Neural crest cell (in vitro differentiated cells): ENCODE measurements at places on chromosomes 4 and X.

GRCh38 chrX:10111364-10112148, 45.2 kb upstream of the CLCN4 start:
- no peak for DNase-seq
- no peak overlapping the region for H3K27ac ChIP-seq
- H3K27me3 ChIP-seq = no peaks in the 10 kb centered on the region
- H3K4me1 ChIP-seq = peaks cover 23% of the 10 kb centered on the region
- H3K36me3 ChIP-seq = peaks cover 8% of the 10 kb centered on the region

DNA sequence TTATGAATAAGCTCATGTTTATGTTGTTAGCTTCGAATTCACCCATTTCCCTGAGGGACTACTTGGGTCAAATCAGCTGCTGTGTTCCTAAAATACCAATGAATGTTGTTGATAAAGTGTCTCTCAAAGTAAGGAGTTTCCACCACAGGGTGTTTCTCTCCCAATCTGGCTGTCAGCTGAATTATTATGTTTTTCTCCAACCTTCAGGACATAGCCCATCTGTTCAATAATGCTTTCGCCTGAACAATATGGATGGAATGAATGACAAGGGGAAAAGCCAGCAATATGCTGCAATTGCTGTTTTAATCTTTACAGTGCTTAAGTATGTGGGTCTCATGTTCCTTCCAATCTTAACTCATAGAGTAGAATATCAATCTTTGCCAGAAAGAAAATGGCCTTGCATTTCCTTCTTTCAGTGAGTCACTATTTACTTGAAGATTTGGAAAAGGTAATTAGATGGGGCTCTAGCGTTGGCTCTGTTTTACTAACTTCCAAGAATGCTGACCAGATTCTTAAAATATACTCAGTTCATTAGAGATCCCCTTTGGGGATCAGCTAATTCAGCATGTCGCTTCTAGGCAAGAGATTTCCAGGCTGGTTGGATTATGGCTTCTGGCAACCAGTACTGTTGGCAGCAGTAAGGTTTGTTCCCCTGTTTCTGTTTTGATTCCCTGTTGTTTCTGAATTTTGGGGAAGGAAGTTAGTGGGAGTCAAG, 410.5 kb downstream of the PPP3CA start:
- H3K4me1 ChIP-seq = no peaks in the 10 kb centered on the region
- no peak overlapping the region for H3K4me3 ChIP-seq

DNA sequence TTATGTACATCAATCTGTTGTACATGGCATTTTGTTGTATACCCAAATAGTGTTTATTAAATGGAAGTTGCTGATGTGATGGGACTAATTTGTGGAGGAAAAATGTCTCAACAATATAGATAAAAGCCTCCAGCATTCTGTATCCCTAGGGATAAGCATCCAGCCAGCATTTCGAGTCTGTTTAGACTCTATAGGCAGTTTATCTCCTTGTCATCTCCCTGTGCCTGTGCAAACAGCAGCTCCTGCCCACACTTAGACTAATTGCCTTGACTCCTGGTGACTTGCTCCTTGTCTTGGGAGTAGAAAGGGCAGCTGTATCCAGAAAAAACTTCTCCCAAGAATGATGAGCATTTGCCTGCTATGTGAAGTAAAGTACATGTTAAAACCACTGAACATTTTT, 83.8 kb downstream of the DOCK11 start:
- DNase-seq = no peak
- H3K36me3 ChIP-seq = peaks cover 13% of the 10 kb centered on the region
- H3K4me3 ChIP-seq = no peak overlapping the region
- H3K27ac ChIP-seq = no peak overlapping the region
- peaks cover 18% of the 10 kb centered on the region for H3K4me1 ChIP-seq

DNA sequence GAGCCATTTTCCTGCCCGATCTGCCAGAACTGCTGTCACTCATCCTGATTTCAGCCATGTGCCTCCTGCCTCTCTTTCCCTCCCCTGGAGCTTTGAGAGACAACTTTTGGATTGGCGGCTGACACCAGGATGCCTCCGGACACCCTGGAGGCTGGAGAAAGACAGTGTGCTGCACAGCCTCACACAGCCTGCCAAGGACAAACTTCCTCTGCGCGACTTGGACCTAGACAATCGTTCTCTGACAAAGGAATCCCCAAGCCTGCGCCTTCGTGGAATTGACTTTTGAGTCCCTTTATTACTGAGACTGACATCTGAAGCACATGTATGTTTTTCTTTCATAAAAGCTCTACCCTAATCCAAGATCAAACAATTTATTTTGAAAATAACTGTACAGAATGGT, 10.8 kb upstream of the LDB2 start:
- no peaks in the 10 kb centered on the region for H3K36me3 ChIP-seq
- peak overlapping the region; percentile 75 for H3K27ac ChIP-seq
- peak; percentile 3 for DNase-seq
- H3K4me1 ChIP-seq = peaks cover 15% of the 10 kb centered on the region

DNA sequence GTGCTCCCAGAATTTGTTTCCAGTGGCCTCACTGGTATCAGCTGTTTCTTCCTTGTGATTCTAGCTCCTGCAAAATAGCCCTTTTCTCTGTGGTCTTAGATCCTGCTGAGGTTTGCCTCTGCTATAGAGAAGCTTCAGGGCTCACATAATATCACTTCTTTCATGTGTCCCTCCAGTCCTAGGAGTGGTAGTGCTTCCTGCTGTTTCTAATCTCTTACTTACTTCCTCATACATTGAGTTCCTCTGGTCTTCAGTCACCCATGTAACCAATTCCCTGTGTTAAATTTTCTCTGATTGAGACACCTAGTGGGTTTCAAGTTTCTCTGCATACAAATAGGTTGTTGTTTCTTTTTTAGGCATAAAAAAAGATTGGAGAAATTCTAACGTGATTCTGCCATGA, 1567.9 kb downstream of the ARAP2 start:
- no peaks in the 10 kb centered on the region for H3K27me3 ChIP-seq
- H3K36me3 ChIP-seq = no peaks in the 10 kb centered on the region
- no peaks in the 10 kb centered on the region for H3K4me1 ChIP-seq
- no peak overlapping the region for H3K4me3 ChIP-seq
- no peak overlapping the region for H3K27ac ChIP-seq

GRCh38 chr4:120354381-120354780, 287.7 kb upstream of the MAD2L1 start:
- H3K27ac ChIP-seq = no peak overlapping the region
- no peaks in the 10 kb centered on the region for H3K4me1 ChIP-seq
- no peaks in the 10 kb centered on the region for H3K36me3 ChIP-seq
- no peak overlapping the region for H3K4me3 ChIP-seq
- no peak for DNase-seq

- no peaks in the 10 kb centered on the region for H3K36me3 ChIP-seq
- H3K4me1 ChIP-seq = peaks cover 17% of the 10 kb centered on the region
- no peak for DNase-seq
- no peak overlapping the region for H3K4me3 ChIP-seq
- H3K27ac ChIP-seq = no peak overlapping the region
- peaks cover 47% of the 10 kb centered on the region for H3K27me3 ChIP-seq
Observed at GRCh38 chr4:4837316-4837715, 22.1 kb upstream of the MSX1 start.

GRCh38 chrX:87582453-87582852, 64.9 kb downstream of the KLHL4 start:
- H3K4me3 ChIP-seq = no peak overlapping the region
- no peak overlapping the region for H3K27ac ChIP-seq
- H3K4me1 ChIP-seq = no peaks in the 10 kb centered on the region

DNA sequence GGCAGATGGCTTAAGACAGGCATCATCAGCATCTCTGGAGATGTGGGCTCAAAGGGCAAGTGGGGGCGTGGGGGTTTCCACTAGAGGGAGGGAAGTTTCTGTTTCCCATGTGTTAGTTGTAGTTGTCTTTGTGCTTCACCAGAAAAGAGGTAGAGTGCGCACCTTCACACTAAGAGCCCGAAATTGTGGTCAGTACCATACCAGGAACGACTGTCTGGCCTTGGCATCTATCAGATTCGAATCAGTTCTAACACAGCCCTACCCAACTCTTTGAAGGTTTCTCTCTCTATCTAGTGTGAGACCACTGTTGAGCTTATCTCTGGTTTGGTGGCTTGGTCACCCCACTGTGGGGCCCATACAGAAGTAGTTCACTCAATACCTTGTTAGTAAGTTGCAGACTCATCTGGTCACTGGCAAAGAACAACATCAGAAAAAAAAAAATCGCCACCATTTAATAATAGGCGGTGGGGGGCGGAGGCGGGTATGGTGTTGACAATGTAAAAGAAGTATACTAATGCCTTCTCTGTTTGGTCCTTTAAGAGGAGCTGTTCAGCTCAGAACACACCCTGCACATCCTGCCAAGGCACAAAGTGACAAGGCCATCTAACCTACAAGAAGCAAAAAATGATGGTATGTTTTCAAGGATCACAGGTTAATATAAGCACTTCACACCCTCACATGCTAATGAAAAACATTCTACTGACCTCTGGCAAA, 71.1 kb downstream of the NYX start:
- H3K4me3 ChIP-seq = no peak overlapping the region
- H3K27ac ChIP-seq = no peak overlapping the region
- H3K4me1 ChIP-seq = peaks cover 44% of the 10 kb centered on the region
- H3K36me3 ChIP-seq = peaks cover 3% of the 10 kb centered on the region
- H3K27me3 ChIP-seq = no peaks in the 10 kb centered on the region
- no peak for DNase-seq

GRCh38 chrX:18828832-18829404, 121.5 kb downstream of the PPEF1 start:
- H3K36me3 ChIP-seq = no peaks in the 10 kb centered on the region
- H3K27me3 ChIP-seq = no peaks in the 10 kb centered on the region
- H3K4me3 ChIP-seq = no peak overlapping the region
- DNase-seq = no peak
- no peaks in the 10 kb centered on the region for H3K4me1 ChIP-seq
- H3K27ac ChIP-seq = no peak overlapping the region

- H3K27ac ChIP-seq = no peak overlapping the region
- no peaks in the 10 kb centered on the region for H3K27me3 ChIP-seq
- H3K4me3 ChIP-seq = no peak overlapping the region
- no peaks in the 10 kb centered on the region for H3K4me1 ChIP-seq
- H3K36me3 ChIP-seq = no peaks in the 10 kb centered on the region
Observed at GRCh38 chrX:68942104-68942503, 113.3 kb downstream of the EFNB1 start.

DNA sequence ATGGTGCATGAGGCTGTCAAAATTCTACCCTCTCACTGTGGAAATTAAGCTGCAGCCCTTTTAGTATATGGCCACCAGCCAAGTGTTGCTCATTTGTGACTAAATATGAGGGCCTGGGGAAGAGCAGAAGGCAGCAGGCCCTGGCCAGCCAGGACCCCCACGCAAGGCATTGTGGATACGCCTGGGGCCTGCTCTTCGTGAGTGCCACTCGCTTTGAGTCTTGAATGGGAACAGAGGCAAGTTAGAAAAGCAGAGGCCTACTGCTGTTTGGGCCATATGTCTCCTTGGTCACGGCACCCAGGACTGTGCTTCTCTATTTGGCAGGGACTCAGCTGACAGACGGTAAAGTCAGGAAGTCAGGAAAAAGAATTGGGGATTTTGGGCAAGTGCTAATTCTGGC, 10.9 kb downstream of the RTL5 start:
- H3K4me3 ChIP-seq = no peak overlapping the region
- no peaks in the 10 kb centered on the region for H3K36me3 ChIP-seq
- H3K4me1 ChIP-seq = peaks cover 42% of the 10 kb centered on the region

DNA sequence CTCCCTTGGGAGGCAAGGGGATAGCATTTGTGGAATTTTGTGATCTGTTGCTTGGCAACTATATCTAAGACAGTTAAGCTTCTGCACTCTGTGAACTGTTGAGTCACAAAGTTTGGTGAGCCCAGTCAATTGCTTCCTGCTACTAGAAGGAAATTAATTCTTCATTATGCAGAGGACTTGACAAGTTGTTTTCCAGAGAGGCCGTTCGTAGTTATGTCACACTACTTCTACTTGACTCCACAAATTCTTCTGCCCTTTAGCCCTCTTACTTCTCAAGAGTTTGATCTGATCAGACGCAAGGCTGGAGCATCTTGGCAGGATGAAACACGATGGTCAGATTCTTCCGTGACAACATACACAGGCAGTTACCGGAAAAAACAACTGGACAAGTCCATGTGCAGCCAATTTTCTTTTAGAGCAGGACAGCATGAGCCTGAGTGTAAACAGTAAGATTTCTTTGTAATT, at the start of gene C4orf51:
TSS of gene C4orf51 (plus strand) at position 156 of the 465 bp plus-strand sequence. CDS start at position 214, 58 bp downstream.
- peaks cover 10% of the 10 kb centered on the region for H3K4me1 ChIP-seq
- no peak within 1 kb of the TSS for H3K4me3 ChIP-seq
- H3K27ac ChIP-seq = no peak within 1 kb of the TSS
- H3K27me3 ChIP-seq = no peaks in the 10 kb centered on the region
- DNase-seq = no peak

GRCh38 chrX:33211356-33212260, at the start of gene DMD:
TSS of gene DMD (minus strand) at chrX:33211549. CDS start at chrX:33211312, 237 bp downstream.
- H3K27me3 ChIP-seq = no peaks in the 10 kb centered on the region
- DNase-seq = peak; percentile 6
- H3K27ac ChIP-seq = peak within 1 kb of the TSS; percentile 83
- peak within 1 kb of the TSS; percentile 86 for H3K4me3 ChIP-seq

- H3K27ac ChIP-seq = no peak overlapping the region
- no peak for DNase-seq
- H3K4me3 ChIP-seq = no peak overlapping the region
- peaks cover 3% of the 10 kb centered on the region for H3K36me3 ChIP-seq
Observed at GRCh38 chr4:110107866-110108265, 90.5 kb downstream of the ELOVL6 start.

GRCh38 chr4:79563219-79563618, 155.2 kb upstream of the GK2 start:
- no peak for DNase-seq
- H3K4me1 ChIP-seq = no peaks in the 10 kb centered on the region
- H3K27ac ChIP-seq = no peak overlapping the region
- H3K27me3 ChIP-seq = no peaks in the 10 kb centered on the region

DNA sequence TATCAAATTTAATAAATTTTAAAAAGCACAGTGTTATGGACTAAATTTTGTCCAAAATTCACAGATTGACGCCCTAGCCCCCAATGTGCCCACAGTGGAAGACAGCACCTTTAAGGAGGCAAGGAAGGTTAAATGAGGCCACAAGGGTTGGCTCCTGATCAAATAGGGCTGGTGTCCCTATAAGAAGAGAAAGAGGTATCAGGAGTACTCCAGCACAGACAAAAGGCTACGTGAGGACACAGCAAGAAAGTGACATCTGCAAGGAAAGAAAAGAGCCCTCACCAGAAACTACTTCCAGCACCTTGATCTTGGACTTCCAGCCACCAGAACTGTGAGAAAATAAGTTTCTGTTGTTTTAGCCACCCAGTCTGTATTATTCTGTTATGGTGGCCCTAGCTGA, 48.8 kb downstream of the FAM13A start:
- DNase-seq = no peak
- H3K4me3 ChIP-seq = no peak overlapping the region
- H3K4me1 ChIP-seq = no peaks in the 10 kb centered on the region

- peaks cover 3% of the 10 kb centered on the region for H3K27me3 ChIP-seq
- H3K4me3 ChIP-seq = no peak overlapping the region
- no peak overlapping the region for H3K27ac ChIP-seq
- no peaks in the 10 kb centered on the region for H3K4me1 ChIP-seq
Observed at GRCh38 chrX:76159453-76159852, 13.4 kb upstream of the PBDC1 start.

DNA sequence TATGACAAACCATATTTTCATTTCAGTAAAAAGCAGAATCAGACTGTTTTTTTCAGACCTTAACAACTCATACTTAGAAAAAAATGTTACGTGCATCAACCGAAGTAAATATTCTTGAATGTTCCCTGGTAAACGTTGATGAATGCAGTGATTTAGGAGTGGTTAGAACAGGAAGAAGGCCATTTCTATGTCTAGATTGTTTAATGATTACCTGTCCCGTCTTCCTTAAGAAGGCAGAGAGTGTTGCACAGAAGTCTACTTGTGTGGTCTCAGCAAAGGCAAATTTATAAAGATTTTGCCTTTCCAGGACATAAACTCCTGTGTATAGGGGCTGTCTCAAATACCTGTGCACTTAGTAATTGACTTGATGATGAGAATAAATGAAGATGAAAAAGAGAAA, 134.5 kb downstream of the MGST2 start:
- peaks cover 82% of the 10 kb centered on the region for H3K4me1 ChIP-seq
- H3K27me3 ChIP-seq = no peaks in the 10 kb centered on the region
- no peaks in the 10 kb centered on the region for H3K36me3 ChIP-seq
- no peak for DNase-seq
